ENCODE measurements at places on chromosomes 13 and 19.

DNA sequence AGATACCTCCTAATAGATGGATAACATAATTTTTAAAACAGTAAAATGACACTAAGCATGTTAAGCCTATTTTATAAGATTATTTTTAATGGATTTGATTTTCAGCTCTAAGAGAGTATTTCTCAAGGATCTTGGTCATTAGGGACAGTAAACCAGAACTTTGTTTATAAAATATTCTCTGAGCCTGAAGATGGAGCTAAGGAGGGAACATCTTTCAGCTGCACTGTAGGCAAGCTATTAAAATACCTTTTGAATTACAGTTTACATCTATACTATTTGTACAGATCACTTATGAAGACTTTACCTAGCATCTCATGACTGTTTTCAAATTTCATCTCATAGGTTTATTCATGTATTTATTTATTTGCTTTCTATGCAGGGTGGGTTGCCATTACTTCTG lies 345.3 kb downstream of the MYO16 start:
- DNase-seq, result no peak

GRCh38 chr13:29767006-29767405 lies 83.4 kb downstream of the UBL3 start:
- DNase-seq, result peak; percentile 44

DNA sequence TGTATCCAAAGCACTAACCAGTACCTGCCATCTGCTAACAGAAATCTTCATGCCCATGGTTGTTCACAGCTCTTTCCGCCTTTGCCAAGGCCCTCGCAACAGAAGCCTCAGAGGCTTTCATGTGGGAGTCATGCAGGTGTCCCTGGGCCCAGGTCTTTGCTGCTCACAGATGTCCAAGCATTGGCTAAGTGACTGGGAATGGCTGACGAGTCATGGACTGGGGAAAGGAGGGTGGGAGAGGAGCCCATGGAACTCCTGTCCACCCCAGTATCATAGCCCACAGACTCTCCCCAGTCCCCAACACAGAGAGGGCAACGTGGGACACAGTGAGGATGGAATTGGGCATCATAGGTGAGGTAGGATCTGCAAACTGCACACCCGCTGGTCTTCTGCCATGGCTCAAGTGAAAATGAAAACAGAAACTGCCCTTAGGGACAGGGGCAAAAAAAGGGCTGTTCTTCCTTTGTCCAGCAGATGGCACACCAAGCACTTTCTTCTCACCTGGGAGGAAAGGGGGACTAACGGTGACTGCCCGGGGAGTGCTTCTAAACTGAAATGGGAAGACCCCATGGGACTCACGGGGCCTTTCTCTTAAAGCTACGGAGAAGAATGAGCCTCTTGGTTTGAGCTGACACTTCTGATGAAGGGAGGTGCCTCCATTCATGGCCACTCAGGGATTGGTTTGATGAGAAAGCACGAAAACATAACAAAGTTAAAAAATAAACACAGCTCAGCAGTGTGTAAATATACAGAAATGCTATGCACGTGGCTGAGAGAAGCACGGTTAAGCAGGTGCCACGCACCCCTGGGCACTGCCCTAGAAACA lies 11.1 kb upstream of the DHRS12 start:
- DNase-seq, result peak; percentile 71

GRCh38 chr19:46460055-46460454 lies 11.3 kb downstream of the PNMA8A start:
- DNase-seq, result no peak

GRCh38 chr19:8366961-8367326 lies 3.0 kb downstream of the ANGPTL4 start:
- DNase-seq, result peak; percentile 84

DNA sequence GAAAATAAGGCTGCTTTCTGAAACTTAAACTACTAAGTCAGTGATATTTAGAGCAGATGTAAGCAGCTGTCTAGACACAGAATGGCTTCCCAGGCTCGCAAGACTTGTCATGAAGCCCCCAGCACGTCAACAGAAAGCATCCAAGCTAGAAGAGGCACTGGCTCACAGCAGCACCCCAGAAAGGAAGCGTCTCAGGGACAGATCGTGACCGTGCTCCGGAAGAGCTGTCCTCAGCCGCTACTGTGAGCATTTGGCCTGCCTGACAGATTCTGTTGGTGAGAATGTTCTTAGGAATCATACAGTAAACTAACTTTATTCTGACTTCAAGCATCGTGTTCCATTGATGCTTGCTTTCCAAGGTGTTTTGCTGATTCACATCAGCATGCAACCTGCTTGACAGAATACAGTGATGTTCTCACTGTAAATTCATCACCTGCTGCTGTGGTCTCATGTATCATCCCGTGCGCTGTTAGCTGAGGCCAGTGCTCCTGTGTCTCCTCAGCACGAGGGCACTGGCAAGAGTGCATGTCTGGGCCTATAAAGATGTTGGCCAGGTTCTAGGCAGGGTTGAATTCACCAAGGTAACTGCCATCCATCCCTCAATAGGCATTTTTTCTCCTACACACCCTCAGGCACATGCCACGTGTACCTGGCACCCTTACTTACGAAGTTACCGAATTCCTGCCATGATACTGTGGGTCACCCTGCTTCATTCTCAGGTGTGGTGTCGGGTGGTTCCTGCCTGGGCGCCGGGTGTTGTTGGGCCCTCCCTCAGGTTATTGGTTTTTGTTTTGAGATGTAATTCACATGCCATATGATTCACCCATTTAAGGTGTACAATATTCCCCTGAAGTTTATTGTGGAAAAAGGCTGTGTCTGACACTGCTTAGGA lies 15.9 kb downstream of the SPINT2 start:
- DNase-seq, result no peak

GRCh38 chr13:32098272-32098671 lies 66.7 kb downstream of the FRY start:
- no peak for DNase-seq

DNA sequence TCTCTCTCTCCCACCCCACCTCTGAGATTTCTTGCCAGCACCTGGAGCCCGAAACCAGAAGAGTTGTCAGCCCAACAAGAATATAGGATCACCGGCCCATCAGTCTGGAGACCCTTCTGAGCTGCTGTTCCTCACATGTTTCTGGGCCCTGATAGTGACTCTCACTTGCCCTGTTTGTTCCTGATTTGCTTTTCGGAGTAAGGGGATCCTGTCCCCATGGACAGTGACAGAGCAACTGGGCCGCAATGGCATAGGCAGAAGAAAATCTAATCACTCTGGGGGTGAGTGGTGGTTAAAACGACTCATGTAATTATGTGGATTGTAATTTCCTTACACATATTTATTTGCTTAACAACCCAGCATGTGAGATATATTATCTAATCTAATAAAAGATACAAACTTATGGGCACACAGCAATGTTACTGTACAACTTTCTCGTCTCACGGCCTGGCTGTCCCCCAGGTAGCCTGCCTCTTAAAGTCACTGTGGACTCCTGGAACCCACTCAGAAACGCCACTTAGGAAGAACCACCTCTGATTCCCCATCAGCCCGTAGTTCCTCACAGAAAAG lies 663 bp upstream of the SMAD9 start:
- no peak for DNase-seq

DNA sequence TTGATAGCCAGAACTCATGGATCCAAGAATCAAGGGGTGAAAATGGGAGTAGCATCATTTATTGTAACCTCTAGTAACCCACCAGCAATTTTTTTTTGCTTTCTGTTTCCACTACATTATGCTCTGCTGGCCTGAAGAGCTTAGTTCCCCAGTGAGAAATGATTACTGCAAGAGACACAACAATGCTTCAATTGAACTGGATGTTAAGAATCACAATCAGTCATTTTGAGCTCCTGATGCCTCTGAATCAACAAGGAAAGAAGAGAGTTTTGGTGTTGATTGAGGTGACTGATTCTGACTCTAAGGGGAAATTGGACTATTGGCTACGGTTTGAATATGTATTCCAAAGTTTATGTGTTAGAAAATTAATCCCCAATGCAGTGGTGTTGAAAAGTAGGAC lies 1084.4 kb downstream of the SLITRK1 start:
- peak; percentile 18 for DNase-seq

DNA sequence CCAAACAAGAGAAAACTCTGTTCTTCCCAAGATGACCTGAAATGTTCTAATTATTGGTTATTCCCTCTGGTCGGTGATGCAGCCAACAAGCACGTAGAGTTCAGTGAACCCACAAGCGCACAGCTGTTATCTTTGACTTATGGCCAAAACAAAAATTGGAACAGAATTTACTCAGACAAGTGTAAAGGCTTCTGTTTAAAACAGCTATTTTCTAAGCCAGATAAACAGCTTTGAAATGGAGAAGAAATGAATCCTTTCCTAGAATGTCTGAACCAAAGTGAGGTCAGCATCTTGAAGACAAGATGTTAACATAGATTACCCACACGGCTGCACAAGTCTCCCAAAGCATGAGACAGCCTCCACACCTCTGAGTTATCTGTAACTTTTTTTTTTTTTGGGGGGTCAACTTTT lies 669.2 kb downstream of the DIAPH3 start:
- no peak for DNase-seq

DNA sequence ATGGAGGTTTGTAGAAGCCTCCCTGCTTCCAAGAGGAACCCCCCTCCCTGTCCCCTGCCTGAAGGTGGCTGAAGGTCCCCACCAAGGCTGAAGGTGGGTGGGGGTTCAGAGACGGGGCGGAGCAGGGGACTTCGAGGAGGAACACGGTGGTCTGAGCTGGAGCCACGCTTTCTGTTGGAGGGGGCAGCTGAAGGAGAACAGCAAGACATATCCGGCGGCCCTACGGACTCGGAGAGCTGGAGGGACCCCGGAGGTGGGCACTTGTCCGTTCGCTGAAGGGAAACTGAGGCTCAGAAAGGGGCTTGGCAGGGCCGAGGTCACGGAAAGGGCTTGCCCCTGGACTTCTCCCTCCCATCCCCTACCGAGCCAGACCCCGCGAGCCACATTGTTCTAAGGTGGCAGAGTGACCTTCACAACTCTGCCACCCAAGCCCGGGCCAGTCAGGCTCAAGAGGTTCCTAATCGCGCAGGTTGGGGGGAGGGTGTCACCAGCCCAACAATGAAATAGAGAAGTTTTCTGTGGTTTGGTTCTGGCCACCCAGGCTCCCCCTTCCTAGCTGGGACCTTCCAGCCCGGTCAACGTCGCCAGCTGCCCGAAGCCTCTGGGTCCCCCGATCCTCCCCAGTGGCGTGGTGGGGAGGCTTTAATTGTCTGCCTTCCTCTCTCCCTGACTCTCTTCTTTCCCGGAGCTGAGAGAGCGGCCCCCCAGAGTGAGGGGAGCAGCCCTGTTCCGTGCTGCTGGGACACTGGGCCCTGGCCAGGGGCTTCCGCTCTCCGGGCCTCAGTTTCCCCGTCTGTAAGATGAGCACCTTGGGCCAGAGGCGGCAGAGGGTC lies 15.5 kb upstream of the KCNN1 start:
- DNase-seq, result no peak

DNA sequence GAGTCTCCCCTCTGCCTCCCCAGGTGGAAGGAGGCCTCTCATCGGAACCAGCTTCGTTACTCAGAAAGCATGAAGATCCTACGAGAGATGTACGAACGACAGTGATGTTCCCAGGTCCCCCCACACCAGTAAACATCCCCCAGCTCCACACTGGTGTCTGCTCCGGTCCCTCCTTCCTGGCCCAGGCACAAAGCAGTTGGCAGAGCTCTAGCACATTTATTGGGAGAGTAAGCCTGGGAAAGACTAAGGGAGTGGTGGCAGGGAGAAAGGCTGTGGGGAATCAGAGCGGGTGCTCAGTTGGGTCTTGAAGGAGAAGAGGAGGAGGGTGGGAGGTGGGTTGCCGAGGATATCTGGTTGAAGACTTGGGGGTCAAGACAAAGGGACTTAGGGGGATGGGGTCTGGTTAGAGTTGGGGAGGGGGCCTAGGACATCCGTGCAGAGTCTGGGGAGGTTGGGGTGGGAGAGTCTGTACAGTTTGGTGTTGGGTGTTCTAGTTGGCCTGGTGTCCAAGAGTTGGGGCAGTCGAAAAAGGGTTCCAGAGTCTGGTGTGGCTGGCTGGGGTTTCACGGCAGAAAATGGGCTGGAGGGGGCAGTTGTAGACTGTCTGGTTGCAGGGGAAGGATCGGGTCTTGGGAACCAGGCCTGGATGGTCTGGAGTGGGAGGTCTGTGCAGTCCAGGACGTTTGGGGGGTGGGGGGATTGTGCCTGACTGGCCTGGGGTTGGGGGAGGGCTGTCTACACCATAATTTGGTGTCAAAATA lies 2.3 kb downstream of the HSPB6 start:
- no peak for DNase-seq

DNA sequence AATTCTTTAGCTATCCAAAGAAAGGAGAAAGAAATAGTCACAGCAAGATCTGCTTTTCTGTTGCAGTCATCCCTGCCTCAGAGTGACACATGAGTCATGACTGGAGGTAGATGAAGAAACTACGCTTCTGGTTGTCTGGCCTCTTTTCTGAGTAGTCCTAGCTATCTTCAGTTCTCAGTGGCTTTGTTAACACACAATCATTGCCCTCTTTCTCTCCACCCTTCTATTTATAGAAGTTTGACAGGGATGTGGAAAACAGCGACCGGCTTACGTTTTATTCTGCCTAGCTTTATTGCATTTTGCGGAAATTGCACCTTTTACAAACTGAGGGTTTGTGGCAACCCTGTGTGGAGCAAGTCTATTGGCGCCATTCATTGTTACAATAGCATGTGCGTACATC lies 26.7 kb downstream of the SPATA13 start:
- no peak for DNase-seq

DNA sequence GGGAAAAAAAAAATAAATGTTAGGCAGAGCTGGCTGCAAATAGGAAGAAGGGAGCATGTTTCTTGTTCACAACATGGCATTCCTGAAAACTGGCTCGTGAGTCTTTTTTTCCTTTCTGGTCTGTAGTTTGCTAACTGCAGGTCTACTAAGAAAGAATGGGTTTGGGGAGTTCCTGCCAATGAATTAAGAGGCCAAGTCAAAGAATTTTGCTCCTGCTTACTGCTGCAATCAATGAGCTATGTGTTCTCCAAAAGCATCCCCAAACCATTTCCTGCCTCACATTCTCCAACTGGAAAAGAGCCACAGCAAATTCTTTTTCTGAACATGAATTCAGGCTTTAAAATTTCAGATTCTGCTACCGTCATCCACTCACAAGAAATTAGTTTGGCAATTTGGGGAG lies 88.6 kb downstream of the DCT start:
- no peak for DNase-seq

- DNase-seq, result peak; percentile 52
Measured at GRCh38 chr13:75372517-75372916, 109.5 kb downstream of the TBC1D4 start.

GRCh38 chr13:28564030-28564429 lies 69.1 kb upstream of the FLT1 start:
- no peak for DNase-seq

- no peak for DNase-seq
Measured at GRCh38 chr13:42401376-42401775, 129.4 kb downstream of the AKAP11 start.

Data from midbrain (tissue), 1 donor.